ENCODE measurements at places on chromosomes 4 and X. TPM values are rescaled to one million over a fixed set of nuclear protein-coding genes. Genes with fewer than 3 reads are reported as not detected.

GRCh38 chr4:26727844-26728243 lies 132.8 kb upstream of the STIM2 start:
- no peak overlapping the region for H3K27ac ChIP-seq
- no peaks in the 10 kb centered on the region for H3K4me1 ChIP-seq
- H3K27me3 ChIP-seq = no peaks in the 10 kb centered on the region
- DNase-seq = no peak
- H3K4me3 ChIP-seq = no peak overlapping the region

- H3K36me3 ChIP-seq = peaks cover 81% of the 10 kb centered on the region
- H3K4me1 ChIP-seq = peaks cover 34% of the 10 kb centered on the region
- H3K4me3 ChIP-seq = peak overlapping the region; percentile 100
- H3K27ac ChIP-seq = peak overlapping the region; percentile 99
- no peaks in the 10 kb centered on the region for H3K27me3 ChIP-seq
Observed at GRCh38 chr4:56466910-56467283, 520 bp upstream of the SRP72 start.

GRCh38 chr4:152101556-152102435 lies 341.0 kb upstream of the GATB start:
- no peak for DNase-seq
- H3K27me3 ChIP-seq = no peaks in the 10 kb centered on the region
- H3K27ac ChIP-seq = no peak overlapping the region
- H3K36me3 ChIP-seq = no peaks in the 10 kb centered on the region
- no peak overlapping the region for H3K4me3 ChIP-seq

DNA sequence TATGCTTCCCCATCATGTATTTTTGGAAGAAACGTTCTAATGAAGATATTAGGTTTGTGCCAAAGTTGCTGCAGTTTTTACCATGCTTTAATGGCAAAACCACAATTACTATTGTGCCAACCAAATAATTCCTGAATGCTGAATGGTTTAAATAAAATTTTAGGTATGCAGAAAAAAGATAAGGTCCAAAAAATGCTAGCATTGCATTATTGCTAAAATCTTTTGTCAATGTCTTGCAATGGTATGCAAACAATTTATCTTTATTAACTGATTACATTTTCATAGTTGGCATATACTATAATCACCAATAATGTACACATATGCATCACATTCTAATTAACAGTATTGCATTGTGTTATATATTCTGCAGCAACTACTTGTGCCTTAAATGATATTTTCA lies 1657.4 kb upstream of the IGFBP7 start:
- no peak overlapping the region for H3K4me3 ChIP-seq
- H3K27me3 ChIP-seq = no peaks in the 10 kb centered on the region
- H3K27ac ChIP-seq = no peak overlapping the region
- H3K4me1 ChIP-seq = no peaks in the 10 kb centered on the region
- no peaks in the 10 kb centered on the region for H3K36me3 ChIP-seq

GRCh38 chr4:165927815-165928214 lies 54.8 kb downstream of the TLL1 start:
- no peaks in the 10 kb centered on the region for H3K4me1 ChIP-seq
- H3K27me3 ChIP-seq = no peaks in the 10 kb centered on the region

- no peak for DNase-seq
- no peak overlapping the region for H3K4me3 ChIP-seq
- peaks cover 47% of the 10 kb centered on the region for H3K27me3 ChIP-seq
- peaks cover 7% of the 10 kb centered on the region for H3K4me1 ChIP-seq
- no peaks in the 10 kb centered on the region for H3K36me3 ChIP-seq
Observed at GRCh38 chrX:129743821-129744220, 5.0 kb downstream of the XPNPEP2 start.

Gene USP27X
- total RNA-seq = 1.1 TPM

Gene LONRF3
- 1.0 TPM for total RNA-seq

Gene SPANXD
- total RNA-seq = not detected

Gene PGAM4
- total RNA-seq = not detected

Gene CLDN22
- total RNA-seq = not detected
